ENCODE measurements at places on chromosomes 4 and X.

GRCh38 chr4:165966833-165967232, 93.8 kb downstream of the TLL1 start:
- no peak for DNase-seq

DNA sequence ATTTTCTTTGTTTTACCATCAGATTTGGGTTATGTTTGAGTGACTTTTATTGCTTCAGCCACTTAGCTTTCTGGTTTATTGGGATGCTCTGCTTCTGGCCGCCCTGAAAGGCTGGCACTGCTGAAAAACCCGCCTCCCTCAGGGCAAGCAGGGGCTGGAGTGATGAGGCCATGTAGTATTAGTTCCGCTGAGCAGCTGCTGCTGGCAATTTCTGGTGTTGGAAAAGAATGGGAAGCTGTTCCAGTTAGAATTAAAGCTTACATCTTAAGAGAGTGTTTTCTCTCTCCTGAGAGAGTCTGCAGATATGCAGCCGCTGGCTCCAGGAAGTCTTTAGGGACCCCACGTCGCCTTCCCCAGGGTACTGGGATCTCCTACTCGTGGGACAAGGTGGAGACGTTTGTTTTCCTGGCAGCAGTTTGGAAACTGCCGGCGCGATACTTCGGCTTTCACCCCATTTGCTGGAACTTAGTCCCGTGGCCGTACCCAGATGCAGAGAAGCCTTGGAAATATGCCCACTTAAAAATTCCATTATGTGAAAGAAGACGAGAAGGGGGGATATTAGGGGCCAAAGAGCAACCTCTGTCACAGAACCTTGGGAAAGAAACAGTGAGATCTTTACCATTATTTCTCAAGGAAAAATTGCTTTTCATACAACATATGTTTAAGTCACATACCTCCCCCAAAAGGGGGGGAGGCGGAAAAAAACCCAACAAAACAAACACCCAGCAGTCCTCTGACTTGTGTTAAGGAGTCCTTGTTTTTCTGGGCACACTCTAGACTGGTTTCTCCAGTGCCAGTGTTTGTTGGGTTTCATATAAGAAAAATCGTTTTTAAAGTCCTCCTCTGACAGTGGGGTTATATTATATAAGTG, 72.6 kb downstream of the TMEM131L start:
- DNase-seq: no peak

DNA sequence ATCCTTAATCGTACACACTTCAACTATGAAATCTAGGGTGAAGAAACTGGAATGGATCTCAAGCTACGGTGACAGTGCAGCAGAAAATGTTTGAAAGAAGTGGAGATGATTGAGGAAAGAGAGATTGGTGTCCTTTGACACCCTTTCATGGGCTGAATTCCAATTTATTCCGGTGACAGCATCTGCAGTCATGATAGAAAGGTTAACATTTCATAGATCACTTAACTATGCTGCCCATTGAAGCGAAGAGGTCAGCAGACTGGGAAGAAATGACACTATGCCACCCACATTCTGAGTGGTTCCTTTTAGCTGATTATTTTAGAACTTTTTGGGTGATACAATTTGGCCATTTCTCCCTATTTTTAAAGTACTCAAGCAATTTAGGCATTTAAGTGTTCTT, 82.3 kb downstream of the DNAAF6 start:
- DNase-seq: no peak

DNA sequence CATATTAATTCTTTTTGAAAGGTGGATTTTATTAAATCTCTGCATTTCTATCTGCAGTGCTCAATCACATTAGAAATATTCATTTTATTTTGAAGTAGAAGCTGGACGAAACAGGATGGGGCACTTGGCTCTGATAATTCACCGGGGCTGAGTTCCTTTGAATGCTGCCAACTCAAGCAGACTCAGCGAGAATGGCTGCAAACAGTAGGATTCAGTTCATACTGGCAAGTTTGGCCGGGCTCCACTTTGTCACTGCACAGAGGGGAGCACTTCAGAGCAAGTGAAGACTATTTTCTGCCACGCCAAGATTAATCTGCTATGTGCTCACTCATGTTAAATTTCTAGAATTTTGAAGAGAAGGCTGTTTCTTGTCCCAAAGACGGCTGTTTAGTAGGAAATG, 30.7 kb upstream of the KLHL8 start:
- DNase-seq: no peak

GRCh38 chrX:119512146-119512800, 44.0 kb downstream of the SLC25A5 start:
- peak; percentile 67 for DNase-seq

DNA sequence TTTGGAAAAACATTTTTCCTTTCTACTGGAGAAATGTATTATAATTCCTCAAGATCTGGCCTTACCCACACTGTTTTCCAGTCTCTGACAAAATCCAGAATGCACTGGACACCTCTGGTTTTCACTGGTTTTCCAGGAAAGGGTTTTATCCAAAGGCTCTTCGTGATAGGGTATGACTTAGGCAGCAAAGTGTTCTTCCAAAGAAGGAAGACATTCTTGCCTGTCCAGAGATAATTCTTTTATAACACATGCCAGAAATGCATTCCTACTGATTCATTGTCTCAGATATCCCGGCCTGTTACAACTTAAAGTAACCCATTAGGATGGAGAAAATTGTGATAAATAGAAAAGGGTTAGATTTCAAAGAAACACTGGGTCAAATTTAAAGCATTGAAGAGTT, 2343.1 kb downstream of the PCDH7 start:
- no peak for DNase-seq

GRCh38 chrX:130916636-130917422, 13.8 kb upstream of the ENOX2 start:
- peak; percentile 50 for DNase-seq

DNA sequence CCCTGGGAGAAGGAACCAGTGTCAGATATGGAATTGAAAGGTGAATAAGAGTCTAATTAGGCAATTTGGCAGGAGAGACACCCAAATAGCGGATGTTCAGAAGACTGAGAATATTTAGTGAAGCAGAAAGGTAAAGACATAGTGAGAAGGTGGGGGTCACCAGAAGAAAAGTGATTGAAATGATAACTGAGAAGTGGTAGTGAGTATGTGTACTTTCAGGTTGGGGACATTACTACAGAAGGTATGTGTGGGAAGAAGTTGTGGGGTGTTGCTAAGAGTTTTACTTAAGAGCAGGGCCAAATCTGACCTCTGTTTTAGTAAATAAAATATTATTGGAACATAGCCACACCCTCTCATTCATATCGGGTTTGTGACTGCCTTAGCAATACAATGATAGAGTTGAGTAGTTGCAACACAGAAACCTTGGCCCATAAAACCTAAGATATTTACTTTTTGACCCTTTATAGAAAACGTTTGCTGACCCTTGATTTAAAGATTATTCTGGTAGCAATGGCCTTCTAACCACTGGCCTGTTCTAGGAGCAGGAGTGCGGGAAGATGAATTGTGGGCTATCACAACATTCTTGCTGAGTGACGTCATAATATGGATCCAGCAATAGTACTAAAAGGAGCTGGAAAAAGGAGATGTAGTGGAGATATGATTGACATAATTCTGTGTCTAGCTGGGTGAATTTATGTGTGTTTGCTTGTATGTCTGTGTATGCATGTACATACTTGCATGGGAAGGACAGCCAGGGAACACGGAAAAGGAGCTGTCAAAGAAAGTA, 115.3 kb downstream of the HS3ST1 start:
- DNase-seq: no peak

GRCh38 chr4:82648356-82648755, 86.6 kb upstream of the TMEM150C start:
- no peak for DNase-seq

GRCh38 chr4:154877110-154877760, 96.2 kb downstream of the RBM46 start:
- no peak for DNase-seq

DNA sequence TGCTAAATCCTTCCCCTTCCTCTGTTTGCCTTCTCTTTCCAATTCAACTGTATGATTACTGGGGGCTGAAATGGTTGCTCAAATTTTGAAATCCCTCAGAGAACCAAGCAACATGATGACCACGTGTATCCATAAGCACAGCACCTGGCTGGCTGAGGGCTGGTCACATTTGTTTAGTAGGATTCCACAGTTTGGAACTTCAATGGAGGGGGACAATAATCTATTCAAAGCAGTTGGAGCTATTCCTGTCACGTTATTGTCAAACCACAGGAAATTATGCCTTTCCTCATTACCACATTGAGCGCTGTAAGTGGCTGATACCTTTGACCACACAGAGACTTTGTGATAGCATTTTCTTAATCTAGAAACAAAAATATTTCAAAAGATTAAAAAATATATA, 7.0 kb downstream of the TMSB4X start:
- peak; percentile 35 for DNase-seq

GRCh38 chr4:125992891-125993290, 678.1 kb downstream of the FAT4 start:
- DNase-seq: no peak

DNA sequence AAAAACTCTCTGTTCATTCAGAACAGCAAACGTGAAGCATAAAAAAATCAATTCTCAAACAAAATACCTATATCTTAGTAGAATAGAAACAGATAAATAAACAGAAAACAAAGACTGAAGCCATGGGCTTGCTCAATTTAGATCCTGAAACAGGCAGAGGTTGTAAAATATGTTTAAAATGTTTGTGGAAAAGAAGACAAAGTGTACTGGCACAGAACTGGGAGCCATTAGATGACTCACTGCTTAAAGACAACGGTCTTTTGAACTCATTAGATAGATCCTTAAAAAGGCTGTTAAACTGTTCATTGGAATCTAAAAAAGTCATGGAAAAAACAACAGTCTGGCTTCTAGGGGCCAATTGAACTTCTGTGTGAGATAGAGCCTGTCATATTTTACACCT, 247.0 kb upstream of the NDST4 start:
- DNase-seq: no peak

GRCh38 chrX:103197721-103198306, 17.1 kb upstream of the BEX4 start:
- no peak for DNase-seq

DNA sequence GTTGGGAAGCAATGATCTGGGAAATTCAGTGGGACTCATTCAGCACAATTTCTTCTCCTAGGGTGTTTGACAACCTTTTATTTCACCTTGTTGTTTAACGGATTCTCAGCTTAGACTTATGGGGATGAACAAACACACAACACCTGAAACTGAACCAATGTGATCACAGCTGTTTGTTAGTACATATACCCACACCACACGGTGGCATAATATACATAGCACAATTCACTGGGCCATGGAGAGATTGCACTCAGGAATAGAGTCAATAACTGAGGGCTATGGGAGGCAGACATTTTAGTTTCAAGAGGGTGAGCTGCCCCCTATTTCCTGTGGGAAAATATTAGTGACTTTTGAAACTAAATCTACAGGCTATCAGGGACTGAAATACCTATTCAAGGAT, 148.0 kb downstream of the PARM1 start:
- DNase-seq: no peak

Data from suppressor macrophage treated with lipopolysaccharide for 1 hour (primary cell).